ENCODE measurements at places on chromosomes 1 and 21.

- DNase-seq = peak; percentile 86
Measured at GRCh38 chr1:156291226-156292061, 4.0 kb downstream of the GLMP start.

GRCh38 chr1:66944330-66945274 lies 19.8 kb downstream of the MIER1 start:
- no peak for DNase-seq

- DNase-seq = no peak
Measured at GRCh38 chr1:119885903-119886783, 10.2 kb downstream of the ADAM30 start.

DNA sequence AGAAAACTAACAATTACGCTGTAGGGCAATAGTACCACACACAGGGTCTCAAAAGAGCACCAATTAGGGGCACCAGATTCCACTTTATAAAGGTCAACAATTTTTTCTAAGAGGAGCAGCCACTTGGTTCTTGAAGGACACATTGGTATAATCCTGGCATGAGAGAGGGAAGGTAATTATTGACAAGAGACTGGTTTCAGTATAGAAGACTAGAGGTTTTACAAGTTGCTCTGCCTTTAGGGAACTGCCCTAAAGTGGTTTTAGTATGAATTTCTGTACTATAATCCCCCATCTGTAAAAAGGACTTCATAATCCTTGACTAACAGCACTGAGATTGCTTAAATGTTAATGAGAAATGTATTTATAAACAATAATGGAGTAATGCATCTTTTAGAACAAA lies 648.5 kb upstream of the PTBP2 start:
- DNase-seq = no peak

- peak; percentile 60 for DNase-seq
Measured at GRCh38 chr21:41612674-41613532, 104.9 kb upstream of the TMPRSS2 start.

GRCh38 chr21:37045149-37045548 lies 27.7 kb downstream of the PIGP start:
- DNase-seq = peak; percentile 12

Data from globus pallidus (tissue), 1 donor.